ENCODE measurements at places on chromosomes 2 and 18.
A peak's percentile ranks its signal among the peaks of the same experiment; 100 is the strongest.

GRCh38 chr2:179460181-179460929 lies 195.7 kb upstream of the SESTD1 start:
- DNase-seq, result peak; percentile 3

DNA sequence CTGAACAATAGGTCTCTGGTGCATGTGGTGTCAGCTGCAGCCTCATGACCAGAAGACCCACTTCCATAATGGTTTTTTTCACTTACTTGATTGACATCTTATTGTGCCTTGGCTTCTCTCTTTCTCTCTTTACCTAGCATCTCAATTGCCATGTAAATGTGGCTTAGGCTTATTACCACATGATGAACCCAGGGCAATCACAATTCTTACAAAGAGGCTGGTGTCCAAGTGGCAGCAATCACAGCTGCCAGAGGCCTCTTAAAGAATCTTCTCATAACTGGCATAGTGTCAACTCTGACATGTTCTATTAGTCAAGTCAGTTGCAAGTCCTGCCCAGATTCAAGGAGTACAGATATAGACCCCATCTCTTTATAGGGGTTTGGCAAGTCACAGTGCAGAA lies 1224.8 kb downstream of the SUCLG1 start:
- no peak for DNase-seq

- DNase-seq, result no peak
These were observed 114.5 kb downstream of the LOXHD1 start for GRCh38 chr18:46542545-46542944.

- no peak for DNase-seq
These were observed 1.5 kb downstream of the TTC21B start for GRCh38 chr2:165952085-165952484.

- no peak for DNase-seq
These were observed 13.2 kb upstream of the HES6 start for GRCh38 chr2:238252766-238253630.

DNA sequence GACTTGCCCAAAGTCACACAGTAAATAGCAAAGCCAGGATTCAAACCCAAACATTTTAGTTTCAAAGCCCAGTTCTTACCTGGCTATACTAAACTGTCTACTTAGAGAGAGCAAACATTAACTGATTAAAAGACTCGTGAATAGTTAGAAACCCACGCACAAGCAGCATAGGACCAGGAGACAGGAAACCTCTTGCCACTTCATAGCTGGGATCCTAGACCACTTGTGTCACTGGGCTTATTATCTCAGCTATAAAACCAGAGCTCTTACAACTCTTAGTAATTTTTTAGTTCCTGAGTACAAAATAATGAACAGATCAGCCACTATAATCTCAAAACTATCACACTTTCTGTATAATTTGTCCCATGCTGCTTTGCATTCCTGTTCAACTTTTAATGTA lies 2.4 kb upstream of the AAK1 start:
- no peak for DNase-seq

- no peak for DNase-seq
These were observed 470.3 kb downstream of the DSC3 start for GRCh38 chr18:30572214-30572613.

GRCh38 chr2:168698969-168699368 lies 103.5 kb upstream of the NOSTRIN start:
- no peak for DNase-seq

- no peak for DNase-seq
These were observed 95.0 kb downstream of the MBP start for GRCh38 chr18:77037567-77037966.

DNA sequence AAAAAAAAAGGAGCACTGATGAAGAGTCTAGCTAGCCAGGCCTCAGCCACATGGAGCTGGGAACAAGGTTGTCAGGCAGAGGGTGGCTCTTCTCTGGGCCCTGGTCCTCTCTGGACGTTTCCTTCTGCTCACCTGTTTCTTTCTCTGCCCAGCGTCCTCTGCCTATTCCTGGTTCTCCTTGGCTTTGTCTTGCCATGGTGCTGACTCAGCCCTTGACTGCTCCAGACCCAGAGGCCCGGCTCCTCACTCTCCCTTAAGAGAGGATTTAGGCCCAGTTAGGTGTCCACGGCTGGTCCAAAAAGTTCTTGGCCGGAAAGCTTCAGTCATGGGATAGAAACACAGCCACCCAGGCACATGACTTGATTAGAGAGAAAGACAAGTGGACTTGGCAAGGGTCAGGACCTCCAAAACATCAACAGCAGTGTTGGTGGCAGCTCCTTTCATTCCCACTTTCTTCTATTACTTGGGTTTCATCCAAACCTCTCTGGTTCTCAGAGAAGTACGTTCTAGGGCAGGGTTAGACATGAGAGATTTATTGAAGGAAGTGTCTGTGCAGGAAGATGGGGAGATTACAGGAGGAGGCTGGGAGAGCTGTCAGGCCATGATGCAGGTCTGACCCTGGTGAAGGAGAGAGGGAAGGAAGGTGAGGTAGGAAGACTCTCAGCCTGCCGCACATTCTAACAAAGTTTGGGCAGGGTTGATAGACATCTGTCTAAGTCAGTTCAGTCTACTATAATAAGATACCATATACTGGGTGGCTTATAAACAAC lies 14.5 kb upstream of the ATG16L1 start:
- no peak for DNase-seq

GRCh38 chr2:235043762-235044500 lies 92.1 kb downstream of the SH3BP4 start:
- no peak for DNase-seq

DNA sequence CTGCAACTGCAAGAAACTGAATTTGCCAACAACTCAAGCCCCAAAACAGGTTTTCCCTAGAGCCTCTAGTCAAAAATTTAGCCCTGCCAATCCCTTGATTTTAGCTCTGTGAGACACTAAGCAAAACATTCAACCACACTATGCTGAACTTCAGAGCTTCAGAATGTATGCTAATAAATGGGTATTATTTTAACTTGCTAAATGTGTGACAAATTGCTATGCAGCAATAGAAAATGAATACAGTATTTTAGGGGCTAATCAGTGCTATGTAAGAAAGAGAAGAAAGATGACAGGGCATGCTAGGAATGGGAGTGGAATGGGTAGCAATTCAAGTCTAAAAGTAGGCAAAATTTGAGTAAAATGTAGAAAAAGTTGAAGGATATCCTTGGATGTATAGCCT lies 223.9 kb upstream of the NOL4 start:
- no peak for DNase-seq

- no peak for DNase-seq
These were observed 243.8 kb downstream of the TSN start for GRCh38 chr2:121999264-121999663.

GRCh38 chr18:78701771-78702396 lies 277.7 kb upstream of the SALL3 start:
- no peak for DNase-seq

GRCh38 chr2:9975328-9975727 lies 23.8 kb downstream of the GRHL1 start:
- DNase-seq, result no peak

GRCh38 chr18:48877941-48878340 lies 72.8 kb downstream of the SMAD7 start:
- no peak for DNase-seq

GRCh38 chr18:44117821-44118220 lies 562.9 kb upstream of the SETBP1 start:
- no peak for DNase-seq

All from activated T-cell treated with anti-CD3 and anti-CD28 coated beads for 24 hours (primary cell).